KBM-7 (cell line): ENCODE measurements at places on chromosomes 1 and 21.

GRCh38 chr1:86258101-86258500 lies 101.5 kb upstream of the COL24A1 start:
- no peak for DNase-seq

DNA sequence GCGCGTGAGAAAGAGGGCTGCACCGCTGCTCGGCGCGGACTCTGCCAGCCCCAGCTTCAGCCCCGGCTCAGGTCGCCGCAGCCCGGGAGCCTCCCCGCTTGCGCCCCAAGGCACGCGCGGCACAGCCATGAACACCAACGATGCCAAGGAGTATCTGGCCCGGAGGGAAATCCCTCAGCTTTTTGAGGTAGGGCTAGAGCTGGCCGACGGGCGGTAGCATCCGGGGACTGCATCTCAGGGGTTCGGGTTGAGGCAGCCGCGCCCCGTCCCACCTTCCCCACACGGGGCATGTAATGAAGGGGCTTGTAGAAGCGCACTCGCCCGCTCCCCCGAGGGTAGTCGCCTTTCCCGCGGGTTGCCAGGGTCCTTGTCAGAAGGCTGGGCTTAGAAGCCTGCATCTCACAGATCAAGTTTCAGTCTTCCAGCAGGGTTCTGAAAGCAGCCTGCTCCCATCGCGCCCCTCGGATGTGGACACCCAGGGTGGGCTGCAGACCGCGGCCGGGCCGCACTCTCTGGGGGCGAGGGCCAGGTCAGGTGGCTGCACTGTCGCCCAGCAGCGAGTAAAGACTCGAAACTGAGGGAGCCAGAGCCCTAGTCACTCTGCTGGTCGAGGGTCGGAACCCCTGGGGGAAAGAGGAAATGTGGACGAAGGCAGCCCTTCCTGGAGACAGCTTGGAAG lies 507 bp downstream of the AK5 start:
- DNase-seq = peak; percentile 25

- DNase-seq = no peak
Observed at GRCh38 chr1:188670837-188671236, 1806.8 kb downstream of the BRINP3 start.

- no peak for DNase-seq
Observed at GRCh38 chr1:183027791-183028190, 4.6 kb downstream of the LAMC1 start.

- peak; percentile 92 for DNase-seq
Observed at GRCh38 chr1:23562137-23562876, 3.0 kb upstream of the ID3 start.

DNA sequence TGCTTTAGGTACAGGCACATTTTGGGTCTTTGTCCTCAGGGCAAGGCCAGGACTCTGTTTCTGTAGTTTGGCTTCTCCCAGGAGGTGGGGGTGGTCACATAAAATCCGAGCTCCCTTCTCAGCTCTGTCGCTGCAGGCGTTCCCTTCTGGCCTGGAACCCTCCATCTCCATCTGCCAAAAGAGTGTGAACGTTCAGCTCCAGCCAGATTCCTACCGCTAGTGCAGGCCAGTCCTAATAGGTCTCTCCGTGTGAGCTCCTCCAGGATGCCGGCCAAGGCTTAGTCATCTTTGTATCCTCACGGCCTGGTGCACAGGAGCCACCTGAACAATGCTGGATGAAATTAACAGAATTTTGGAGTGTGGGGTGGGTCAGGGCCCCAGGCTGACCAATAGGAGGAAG lies 19.9 kb upstream of the KCNA10 start:
- no peak for DNase-seq

DNA sequence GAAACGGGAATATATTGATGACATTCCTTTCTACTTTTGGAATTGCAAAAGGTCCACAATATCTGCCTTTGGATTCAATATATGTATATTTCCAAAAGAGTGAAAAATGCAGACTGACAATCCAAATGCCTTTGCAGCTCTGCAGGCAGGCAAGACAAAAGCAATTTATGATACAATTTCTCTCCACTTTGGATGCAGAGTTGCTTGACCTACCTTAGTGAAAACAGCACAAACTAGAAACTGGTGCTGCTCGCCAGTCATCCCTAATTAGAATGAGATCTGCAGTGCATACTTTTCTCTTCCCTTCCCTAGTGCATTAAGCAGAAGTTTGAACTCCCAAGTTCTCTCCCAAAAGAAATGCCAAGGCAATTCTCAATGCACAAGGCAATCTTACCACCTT lies 56.8 kb downstream of the KIAA0319L start:
- DNase-seq = no peak

GRCh38 chr1:31259746-31260145 lies 20.1 kb upstream of the NKAIN1 start:
- no peak for DNase-seq

- no peak for DNase-seq
Observed at GRCh38 chr21:45980271-45980670, 1.3 kb upstream of the COL6A1 start.

DNA sequence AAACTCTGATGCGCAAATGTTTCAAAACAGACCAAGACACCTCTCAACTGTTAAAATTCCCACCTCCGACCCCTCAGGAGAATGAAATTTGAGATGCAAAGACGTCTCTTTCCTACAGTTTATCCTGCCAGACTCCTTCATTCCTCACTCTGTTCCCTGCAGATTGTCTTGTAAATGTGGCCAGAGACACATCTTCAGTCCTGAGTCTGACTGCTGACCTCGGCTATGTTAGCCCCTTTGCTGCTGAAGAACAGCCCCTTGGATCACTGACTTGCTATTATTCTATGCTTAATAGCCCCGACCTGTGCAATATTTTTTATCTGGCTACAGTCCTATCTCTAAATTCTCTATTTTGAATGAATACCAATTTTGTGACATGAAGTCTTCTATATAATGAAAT lies 16.6 kb upstream of the ESRRG start:
- no peak for DNase-seq

DNA sequence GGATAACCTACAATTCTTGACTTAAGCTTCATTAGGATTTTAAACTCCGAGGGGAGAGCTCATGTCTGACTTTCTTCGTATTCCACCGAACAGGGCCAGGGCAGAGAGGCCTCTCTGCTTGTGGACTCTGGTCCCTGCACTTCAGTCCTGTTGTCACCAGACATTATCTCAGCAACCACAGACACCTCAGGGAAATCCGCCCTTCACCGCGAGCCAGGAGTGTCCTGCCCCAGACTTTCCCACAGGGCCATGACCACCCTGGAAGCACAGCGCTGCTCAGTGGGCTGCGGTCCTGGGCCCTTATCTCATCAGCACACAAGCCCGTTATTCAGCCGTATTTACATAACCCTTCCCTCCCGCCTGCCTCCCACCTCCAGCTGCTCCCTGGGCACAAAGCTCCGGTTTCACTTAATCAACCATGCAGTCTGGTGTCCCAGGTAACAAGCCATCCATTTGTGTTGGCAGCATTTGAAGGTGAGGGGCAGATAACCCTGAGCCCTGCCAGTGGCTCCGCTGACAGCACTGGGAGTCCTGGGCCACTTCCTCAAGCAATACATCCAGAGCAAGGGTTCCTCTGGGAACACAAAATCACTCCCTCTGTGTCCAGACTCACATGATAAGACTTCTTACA lies 122.8 kb upstream of the RAB4A start:
- DNase-seq = peak; percentile 94

- no peak for DNase-seq
Observed at GRCh38 chr1:60287536-60287935, 214.0 kb upstream of the C1orf87 start.

- peak; percentile 44 for DNase-seq
Observed at GRCh38 chr1:100530880-100531487, 7.0 kb upstream of the GPR88 start.

DNA sequence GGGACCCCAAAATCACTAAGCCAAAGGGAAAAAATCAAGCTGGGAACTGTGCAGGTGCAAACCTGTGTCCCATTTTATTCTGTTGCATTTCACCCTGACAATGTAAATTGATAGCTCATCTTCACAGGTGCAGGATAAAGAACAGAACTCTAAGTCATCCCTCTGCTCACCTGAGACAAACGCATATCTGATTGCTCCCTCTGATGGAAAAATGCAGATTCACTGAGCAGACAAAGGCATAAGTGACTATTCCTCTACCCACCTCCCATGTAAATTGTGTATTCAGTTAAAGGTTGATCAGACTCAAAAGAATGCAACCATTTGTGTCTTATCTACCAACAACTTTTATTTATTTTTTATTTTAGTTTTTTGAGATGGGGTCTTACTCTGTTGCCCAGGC lies 644.2 kb downstream of the PTPRU start:
- peak; percentile 4 for DNase-seq

- DNase-seq = no peak
Observed at GRCh38 chr1:172867216-172867818, 183.4 kb downstream of the TNFSF18 start.

DNA sequence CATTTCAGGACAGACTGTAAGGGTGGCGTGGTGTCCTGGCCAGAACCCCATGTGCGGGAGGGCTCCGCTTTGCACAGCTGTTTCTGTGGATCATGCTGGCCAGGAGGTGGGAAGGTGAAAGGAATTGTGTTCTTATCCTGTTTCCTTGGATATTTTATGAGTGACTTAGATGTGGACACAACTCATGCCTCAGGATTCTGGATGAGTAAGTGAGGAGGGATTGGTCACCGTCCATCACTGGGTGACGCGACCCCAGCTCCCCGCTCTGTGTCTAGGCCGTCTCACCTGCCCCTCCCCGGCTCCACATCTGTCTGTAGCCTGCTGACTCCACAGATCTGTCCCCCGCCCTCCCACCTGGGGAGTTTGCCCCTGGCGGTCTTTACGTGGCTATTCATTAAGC lies 48.8 kb downstream of the PIK3CD start:
- DNase-seq = no peak

- DNase-seq = no peak
Observed at GRCh38 chr1:87318056-87318650, 10.5 kb upstream of the LMO4 start.

DNA sequence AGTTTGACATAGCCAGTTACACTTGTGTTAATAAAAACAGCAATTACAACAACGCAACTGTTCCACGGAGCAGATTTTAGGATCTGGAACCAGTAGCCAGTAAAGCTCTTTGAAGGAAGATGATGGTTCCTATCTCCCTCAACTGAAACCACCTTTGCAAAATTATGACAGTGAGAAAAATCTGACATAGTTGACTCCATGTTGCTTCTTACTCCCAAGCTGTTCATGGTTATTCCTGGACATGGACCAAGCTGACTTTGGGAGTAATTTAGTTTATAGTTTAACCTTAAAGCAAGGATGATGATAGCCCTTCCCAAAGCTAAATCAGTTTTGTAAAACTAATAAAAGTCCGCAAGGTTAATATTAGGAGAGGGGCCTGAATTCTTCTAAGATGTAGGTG lies 518.0 kb upstream of the ZP4 start:
- no peak for DNase-seq

DNA sequence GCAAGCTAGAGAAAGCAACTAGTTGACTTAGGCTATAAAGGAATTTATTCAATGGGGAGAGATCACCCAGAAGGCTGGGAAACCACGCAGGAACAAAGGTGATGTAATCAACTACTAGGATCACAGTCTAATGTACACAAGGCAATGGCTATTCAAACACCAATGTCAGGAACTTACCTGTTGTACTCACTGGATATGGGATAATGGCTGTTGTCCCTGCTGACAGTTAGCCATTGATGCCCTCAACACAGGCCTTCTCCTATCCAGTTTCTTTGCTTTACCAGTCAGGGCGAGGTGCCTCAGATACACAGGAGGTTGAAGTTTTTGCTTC lies 32.3 kb downstream of the C21orf91 start:
- no peak for DNase-seq

GRCh38 chr21:45057886-45058285 lies 16.5 kb upstream of the ADARB1 start:
- no peak for DNase-seq

DNA sequence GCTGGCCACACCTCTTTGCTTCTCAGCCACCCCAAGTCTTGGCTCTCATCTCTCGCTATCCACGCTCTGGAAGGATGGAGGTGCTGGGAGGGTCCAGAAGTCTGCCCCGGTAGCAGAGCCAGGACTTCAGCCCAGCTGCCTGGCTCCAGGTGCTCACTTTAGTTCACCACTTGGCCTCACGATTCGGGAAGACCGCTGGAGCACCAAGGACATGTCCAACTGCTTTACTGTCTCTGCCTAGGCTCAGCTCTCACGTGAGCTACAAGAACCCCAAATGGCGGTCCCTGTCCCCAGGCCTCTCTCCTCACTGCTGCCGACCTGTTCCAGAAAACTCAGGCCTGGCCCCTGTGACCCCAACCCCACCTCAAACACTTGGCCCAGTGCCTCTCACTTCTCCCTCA lies 3.4 kb downstream of the TRIM11 start:
- no peak for DNase-seq

DNA sequence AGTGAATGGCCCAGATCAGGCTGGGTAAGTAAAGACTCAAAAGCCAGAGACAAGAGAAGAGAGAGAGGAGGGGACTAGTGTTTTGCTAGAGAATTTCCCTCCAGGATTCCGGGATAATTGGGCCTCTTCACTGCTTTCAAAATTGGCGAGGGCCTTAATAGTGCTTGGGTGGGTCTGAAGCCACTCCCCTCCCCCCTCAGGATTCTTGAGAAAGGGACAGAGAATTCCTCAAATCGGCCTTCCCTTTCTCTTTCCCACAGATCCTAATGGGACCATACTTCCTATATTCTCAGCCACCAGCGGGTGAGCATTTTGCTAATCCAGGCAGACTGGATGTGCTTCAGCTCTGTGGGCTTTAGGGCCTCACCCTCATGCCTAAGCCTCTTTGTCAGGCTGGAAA lies 11.9 kb downstream of the SFN start:
- DNase-seq = no peak

DNA sequence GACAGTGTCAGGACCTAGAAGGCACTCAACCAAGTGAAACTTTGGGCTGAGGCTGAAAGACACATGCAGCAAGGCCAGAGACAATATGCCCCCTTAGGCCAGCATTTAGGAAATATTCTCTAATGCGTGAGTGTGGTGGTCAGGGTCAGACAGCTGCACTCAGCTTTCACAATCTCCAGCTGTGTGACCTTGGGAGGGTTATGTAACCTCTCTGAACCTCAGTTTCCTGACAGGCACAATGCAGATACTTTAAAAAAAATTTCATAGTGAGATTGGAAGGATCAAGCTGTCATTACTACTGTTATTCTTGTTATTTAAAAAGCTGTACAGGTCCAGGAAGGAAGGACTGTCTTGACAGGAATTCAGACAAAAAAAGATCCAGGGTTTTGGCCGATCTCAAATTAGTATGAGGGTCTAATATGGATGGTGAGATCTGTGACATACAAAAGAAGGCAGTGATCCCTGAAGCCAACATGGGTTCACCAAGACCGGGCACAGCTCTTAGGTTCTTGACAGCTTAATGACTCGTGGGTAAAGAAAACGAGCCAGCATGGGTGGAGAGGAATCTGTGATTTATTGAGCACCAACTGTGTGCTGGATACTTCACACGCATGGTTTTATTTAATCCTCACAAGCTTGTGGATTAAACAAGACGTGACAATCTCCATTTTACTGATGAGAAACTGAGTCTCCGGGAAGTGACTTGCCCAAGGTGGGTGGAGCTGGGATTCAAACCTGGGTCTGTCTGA lies 54.6 kb upstream of the POU3F1 start:
- DNase-seq = no peak

GRCh38 chr1:37509181-37509580 lies 5.4 kb downstream of the MEAF6 start:
- peak; percentile 57 for DNase-seq

- no peak for DNase-seq
Observed at GRCh38 chr1:104933846-104934245, 1184.1 kb downstream of the AMY1C start.

GRCh38 chr1:235892202-235892601 lies 25.5 kb upstream of the LYST start:
- DNase-seq = no peak

- DNase-seq = no peak
Observed at GRCh38 chr1:36419140-36419539, 21.4 kb upstream of the LSM10 start.

GRCh38 chr1:7651203-7651602 lies 119.9 kb upstream of the VAMP3 start:
- DNase-seq = no peak
